ENCODE measurements at places on chromosomes 12 and 14.
A peak's percentile ranks its signal among the peaks of the same experiment; 100 is the strongest.

- DNase-seq = no peak
Observed at GRCh38 chr12:80208071-80208470, 108.7 kb downstream of the OTOGL start.

GRCh38 chr12:5052348-5052747 lies 8.7 kb downstream of the KCNA5 start:
- no peak for DNase-seq

DNA sequence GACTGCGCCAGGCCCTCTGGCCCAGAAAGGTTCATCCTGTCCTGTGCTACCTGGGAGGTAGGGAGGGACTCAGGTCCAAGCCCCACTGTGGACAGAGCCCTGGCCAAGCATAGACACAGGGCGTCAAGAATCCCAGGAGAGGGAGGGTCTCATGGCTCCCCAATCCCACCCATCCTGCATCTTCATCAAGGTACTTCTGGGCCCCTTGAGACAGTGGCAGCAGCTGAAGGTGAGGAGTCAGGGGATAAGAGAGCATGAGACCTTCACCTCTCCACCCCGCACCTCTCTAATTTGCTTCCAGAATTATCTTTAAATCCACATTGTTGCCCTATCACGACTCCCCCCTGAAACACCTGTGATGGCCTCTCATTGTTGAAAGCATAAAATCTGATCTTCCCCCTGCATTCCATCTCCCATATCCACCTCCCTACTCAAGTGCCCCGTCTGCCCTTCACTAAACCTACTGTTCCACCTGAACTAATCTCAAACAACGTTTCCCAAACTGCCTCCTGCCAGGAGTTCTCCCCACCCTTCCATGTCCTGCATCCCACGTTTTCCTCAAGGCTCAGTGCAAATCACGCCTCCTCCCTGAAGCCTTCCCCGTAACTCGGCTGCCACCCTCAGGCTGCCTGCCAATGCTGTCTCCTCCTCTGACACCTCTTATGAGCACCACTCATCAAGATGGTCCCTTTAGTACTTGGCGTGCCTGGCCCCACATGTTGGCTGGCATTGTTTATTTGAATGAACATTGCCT lies 27.1 kb downstream of the KRT18 start:
- peak; percentile 43 for DNase-seq

- peak; percentile 22 for DNase-seq
Observed at GRCh38 chr12:29750131-29750927, 33.4 kb downstream of the TMTC1 start.

- DNase-seq = no peak
Observed at GRCh38 chr14:61077951-61078720, 97.1 kb downstream of the SLC38A6 start.

GRCh38 chr12:1932264-1932777 lies 13.9 kb upstream of the CACNA2D4 start:
- DNase-seq = no peak

DNA sequence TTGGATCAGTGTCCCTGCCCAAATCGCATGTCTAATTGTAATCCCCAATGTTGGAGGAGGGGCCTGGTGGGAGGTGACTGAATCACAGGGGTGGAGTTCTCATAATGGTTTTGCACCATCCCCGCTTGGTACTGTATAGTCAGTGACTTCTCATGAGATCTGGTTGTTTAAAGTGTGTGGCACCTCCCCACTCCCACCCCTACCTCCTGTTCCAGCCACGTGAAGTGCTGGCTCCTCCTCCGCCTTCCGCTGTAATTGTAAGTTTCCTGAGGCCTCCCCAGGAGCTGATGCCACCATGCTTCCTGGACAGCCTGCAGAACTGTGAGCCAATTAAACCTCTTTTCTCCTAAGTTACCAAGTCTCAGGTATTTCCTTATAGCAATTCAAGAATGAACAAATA lies 67.2 kb downstream of the FERMT2 start:
- DNase-seq = peak; percentile 16

DNA sequence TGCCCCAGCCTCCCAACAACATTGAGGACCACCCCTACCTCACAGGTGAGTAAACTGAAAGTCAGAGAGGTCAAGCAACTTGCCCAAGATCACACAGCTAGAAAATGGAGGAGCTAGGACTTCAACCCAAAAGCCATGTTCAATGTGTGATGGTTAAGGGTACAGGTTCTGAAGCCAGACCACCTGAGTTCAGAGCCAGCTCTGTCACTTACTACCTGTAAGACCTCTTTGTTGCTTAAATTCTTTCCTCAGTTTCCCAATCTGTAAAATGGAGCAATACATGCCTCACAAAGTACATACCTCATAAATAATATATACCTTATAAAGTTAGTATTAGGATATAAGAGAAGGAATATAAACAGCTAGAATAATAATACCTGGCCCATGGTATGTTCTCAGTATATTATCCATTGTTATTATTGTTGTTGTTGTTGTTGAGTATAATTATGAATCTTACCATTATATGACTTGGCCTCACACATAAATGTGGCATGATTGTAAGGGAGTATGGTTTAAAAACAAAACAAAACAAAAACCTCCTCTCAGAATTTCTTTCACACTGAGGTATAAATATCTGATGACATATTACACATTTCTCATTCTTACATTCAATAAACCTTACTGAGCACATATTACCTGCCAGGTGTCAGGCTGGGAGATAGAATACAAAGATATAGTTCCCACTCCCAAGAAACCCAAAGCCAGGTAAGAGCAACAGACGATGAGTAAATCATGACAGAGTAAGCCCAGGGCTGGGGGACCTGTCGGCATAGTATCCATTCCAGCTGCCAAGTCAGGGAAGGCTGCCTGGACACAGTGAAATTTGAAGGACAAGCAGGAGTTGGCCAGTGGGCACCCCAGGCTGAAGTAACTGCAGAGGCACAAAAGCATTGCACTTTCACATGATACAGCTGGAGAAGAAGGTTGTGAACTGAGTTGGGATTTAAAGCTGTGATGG lies 19.6 kb downstream of the CMKLR1 start:
- DNase-seq = no peak

GRCh38 chr14:93089521-93090269 lies 26.0 kb downstream of the ITPK1 start:
- DNase-seq = peak; percentile 65

DNA sequence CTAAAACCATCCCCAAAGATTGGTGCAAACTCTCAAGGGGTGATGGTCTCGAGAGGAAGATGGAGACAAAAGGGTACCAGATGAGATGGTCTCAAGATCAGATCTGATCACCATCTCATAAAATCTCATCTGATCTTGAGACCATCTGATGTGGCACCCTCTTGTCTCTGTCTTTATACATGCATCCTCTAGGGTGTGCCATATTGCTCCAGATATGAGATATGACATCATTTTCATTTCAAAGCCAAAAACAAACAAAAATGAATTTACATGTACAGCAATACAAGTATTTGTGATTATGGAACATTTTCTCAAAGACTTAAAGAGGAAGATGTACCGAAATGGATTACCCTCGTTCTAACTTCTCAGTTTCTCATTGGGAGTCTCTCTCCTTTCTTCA lies 787.2 kb downstream of the GALC start:
- DNase-seq = no peak
